ENCODE measurements at places on chromosomes 2 and 18.

DNA sequence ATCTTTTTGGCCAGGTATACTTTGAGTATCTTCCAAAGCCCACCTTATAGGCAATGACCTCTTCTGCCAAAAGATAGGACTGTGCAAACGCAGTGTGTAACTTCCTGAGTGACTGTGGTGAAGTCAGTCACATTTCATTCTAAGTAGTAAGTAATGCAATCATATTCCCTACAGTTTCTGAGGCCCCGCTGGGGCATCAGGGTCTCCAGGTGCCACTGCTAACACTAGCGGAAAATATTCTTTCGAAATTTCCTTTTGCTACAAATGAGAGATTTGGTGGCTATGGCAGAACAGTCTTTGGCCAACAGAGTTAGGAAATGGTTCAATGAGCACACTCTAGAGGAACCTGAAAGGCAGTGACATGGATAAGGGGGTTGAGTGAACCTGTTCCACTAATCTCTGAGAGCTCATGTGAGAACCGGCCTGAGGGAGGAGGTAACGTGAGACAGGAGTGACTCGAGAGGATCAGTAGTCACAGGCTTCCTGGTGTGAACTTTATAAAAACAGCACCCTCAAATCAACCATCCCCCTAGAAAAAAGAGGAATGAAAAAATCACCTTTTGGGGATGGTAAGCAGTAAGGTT is 102.6 kb upstream of the LPIN2 start:
- DNase-seq = no peak

DNA sequence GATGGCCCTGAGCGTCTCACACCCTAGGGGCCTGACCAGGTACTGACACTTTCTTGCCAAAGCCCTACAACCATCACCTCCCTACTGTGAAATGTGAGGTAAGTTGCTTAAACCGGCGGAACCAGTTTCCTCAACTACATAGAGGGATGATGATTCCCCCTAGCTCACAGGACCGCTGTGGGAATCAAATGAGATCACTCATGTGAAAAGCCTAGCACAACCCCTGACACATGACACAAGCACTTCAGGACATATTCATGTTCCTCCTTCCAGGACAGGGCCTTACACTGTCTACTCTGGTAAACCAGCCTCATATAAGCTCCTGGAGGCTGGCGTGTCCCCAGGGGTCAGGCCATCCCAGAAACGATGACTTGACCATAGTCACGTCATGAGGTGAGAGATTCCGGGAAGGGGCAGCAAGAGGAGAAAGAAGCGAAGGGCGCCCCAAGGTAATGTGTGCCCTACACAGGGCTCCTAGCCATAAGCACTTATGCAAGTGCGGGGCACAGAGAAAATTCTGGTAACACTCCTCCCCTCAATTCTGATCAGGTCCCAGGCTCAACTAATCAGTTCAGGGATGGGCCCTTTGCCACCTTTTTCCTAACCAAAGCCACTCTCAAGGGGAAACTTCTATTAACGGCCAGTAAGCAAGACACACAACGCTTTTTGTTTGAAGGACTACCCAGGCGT is 49.5 kb downstream of the C2orf42 start:
- DNase-seq = peak; percentile 39

DNA sequence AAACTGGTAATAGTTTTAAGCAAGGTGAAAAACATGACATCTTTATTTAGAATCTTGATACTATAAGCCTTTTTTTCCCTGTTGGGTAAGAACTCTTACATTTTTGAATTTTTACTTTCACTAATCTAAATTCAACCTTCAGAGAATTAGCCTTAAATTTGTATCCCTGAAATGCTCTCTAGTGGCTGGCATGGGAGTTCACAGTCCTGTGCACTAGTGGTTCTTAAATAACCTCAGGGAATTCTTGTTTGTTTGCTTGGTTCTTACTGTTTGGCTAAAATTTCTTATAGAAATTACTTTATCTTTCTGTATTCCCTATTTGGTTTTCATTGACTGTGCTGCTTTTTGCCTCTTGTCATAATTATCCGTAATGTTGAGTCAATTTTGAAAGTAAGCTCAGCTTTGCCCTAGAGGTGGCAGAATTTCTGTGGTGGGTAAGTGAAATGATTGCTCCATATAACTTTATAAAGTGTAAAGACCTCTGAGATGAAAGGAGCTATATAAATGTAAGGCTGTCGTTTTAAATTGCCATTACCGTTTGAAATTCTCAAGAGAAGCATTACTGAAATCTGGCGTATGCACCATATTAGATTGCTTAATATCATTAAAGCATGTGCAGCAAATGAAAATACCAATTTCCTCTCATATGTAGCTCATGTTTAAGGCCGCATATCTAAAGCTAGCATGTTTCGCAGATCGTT is 391.3 kb upstream of the FIGN start:
- no peak for DNase-seq

GRCh38 chr2:154198866-154199265 is 327.1 kb downstream of the GALNT13 start:
- DNase-seq = no peak

DNA sequence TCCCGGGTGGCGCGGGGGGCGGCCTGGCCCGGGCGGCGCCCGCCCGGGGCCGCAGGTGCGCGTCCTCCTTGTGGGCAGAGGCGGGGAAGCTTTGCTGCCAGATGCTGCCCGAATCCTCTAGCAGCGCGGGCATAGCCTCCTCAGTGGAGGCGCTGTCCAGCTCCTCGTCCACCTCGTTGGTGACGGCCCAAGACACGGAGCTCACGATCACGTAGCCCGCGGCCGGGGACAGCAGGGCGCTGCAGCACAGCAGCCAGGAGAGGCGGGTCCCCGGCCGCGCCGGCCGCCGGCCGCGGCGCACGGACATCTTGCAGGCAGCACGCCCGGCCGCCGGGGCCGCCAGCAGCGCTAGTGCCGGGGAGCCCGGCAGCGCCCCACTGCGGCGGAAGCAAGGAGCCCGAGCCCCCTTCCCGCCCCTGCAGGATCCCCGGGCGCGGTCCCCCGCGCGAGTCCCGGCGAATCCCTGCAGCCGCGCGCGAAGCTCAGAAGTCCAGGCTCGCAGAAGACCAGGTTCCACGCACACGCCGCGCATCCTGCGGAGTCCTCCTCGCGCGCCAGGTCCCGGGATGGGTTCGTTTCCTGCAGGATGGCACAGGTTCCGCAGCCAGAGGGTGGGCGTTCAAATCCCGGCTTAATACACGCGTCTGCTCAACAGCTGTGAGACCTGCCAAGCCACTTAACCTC is at the start of gene CREG2:
CREG2 (minus strand) TSS at position 353 of the 684 bp plus-strand sequence; CDS start at position 307, 46 bp downstream.
- peak; percentile 71 for DNase-seq

DNA sequence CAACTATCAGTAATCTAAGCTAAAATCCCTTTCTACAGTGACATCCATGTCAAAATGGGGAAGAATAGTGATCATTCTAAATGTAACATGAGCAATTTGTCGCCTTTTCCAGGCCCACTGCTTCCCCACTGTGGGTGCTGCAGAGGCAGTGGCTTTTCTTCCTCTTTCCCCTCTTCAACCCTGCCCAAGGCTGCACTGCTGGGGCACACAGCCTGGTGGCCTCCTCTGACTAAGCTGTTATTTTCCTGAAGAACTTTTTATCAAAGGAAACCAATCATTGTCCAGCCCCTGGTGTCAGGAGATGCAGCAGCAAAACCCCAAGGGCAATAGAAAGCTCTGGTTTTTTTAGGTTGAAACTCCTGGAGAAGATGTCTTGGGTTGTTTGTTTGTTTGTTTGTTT is 117.6 kb upstream of the KLF7 start:
- no peak for DNase-seq

DNA sequence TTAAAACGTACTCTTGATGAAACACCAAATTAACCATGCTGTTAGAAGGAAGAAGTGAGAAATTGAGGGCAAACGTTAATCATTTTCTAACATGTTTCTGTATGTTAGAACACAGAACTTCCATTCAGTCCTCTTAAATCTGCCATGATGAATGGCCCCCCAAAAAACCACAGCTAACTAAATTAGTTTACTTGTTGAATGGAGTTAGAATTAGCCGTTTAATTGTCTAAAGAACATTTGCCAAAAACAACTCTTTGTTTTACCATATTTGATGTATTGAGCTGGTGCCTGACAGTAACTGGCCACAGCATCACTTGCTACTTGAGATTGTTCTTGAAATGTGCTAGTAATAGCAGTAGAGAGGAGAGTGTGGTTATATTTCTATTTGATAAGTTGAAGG is 12.7 kb downstream of the CCNYL1 start:
- DNase-seq = no peak

DNA sequence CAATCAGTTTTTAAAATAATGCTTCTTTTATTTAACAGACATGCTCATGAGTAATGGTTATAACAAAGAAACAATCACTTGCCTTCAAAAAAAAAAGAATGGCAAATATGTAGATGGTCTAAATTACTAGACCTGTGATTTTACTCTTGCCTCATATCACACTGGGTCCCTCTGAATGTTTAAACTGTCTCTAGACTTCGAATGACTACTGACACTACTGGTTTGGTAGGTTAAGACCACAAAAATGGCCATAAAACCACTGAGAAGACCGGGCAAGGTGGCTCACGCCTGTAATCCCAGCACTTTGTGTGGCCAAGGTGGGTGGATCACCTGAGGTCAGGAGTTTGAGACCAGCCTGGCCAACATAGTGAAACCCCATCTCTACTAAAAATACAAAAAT is 5.1 kb upstream of the SELENOI start:
- DNase-seq = no peak

- no peak for DNase-seq
Observed at GRCh38 chr2:169107645-169108044, 38.3 kb downstream of the DHRS9 start.

DNA sequence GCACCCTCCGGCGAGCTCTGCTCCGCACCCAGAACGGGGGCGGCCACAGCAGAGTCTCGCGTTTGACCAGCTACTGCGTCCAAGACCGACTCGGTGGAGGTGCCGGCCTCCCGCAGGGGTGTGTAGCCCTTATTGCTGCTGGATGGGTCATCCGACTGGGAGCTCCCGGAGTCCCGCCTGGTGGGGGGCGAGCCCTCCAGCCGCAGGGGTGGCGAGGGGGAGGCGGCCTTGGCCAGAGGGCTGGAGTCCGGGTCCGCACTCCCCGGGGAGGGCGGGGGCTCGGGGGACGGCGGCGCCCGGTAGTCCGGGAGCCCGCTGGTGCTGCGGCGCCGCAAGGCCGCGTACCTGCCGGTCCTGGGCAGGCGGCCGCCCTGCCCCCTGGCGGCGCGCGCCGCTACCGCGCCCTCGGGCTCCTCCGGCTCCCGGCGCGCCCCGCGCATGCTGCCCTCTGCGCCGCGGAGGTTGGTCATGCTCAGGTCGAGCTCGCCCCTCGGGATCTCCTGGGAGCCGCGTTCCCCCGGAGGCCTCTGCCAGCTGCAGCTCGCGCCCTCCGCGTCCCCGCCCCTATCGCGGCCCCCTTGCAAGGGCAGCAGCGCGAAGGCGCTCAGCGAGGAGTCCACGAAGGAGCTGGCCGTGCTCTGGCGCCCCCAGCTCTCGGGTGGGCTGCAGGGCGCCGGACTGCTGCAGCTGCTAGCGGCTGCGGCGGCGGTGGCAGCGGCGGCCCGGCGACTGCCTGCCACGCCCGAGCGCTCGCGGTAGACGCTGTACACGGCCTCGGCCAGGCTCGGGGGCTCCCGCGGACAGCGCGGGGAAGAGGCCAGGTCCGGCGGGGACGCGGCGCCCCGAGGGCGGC is 4.8 kb downstream of the TMEM200C start:
- DNase-seq = peak; percentile 53

- no peak for DNase-seq
Observed at GRCh38 chr2:179550849-179551248, 286.2 kb upstream of the SESTD1 start.

- peak; percentile 70 for DNase-seq
Observed at GRCh38 chr2:196233021-196233804, 61.8 kb upstream of the STK17B start.

- DNase-seq = no peak
Observed at GRCh38 chr2:237818066-237818473, 19.5 kb downstream of the RBM44 start.

DNA sequence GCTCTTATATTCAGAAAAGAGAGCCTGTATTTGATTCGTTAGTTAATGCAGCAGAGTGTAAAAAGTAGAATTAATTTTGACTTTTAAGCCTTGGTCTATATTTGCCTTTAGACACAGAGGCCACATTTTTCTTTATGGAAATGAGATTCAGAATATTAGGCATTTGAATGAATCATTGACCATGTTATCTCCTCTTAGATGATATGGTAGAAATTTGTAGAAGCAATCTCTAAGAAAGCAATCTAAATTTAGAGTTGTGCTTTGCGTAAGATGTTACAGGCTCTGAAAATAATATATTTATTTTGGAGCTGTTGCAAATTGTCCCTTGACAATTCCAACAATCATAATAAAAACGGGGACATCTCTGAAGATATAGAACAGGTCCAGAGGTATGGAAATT is 68.3 kb upstream of the ST6GAL2 start:
- no peak for DNase-seq

DNA sequence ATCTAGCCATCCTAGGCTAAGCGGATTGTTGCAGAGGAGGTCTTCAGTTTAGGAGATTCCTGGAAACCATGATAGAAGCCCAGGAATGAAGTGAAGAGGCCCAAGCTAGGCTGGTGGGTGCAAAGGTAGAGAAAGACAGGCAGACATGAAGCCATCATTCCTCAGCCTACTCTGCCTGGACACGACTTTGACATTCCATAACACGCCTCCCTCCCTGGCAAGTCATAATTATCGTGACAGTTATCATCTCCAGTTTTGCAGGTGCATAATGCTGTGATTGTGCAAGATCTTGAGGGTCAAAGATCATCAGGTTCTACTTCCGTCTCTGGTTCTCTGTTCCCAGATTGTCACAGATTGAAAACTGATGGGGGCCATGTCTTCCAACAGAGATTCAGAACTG is 15.2 kb upstream of the FZD5 start:
- DNase-seq = no peak

DNA sequence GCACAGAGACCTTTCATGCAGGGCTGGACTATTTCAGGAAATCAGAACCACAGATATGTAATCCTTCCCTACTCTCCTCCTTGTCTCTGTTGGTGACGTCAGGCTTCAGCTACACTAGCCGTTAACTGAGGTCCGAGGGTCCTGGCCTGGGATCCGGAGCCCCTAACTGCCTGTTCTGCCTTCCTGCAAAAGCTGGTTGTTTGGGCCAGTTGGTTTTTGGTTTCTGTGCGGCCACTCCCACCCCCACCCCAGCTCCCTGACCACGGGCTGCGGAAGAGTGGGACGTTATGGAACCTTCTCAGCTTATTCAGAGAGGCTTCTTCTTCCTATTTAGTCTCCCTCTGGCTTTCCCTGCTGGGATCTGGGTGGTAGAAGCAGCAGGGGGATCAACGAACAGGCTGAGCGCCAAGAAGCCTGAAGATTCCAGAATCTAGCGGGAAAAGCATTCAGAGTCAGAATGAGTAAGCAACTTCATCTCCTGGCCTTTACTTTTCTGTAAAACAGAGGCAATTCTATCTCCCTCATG is 49.3 kb upstream of the ROCK2 start:
- no peak for DNase-seq

- no peak for DNase-seq
Observed at GRCh38 chr2:70121627-70122372, 34.5 kb downstream of the PCBP1 start.

- DNase-seq = peak; percentile 28
Observed at GRCh38 chr2:234873828-234874173, 78.0 kb upstream of the SH3BP4 start.

Data from right hindlimb (tissue), 1 donor.